ENCODE measurements at places on chromosomes 7 and 10.

DNA sequence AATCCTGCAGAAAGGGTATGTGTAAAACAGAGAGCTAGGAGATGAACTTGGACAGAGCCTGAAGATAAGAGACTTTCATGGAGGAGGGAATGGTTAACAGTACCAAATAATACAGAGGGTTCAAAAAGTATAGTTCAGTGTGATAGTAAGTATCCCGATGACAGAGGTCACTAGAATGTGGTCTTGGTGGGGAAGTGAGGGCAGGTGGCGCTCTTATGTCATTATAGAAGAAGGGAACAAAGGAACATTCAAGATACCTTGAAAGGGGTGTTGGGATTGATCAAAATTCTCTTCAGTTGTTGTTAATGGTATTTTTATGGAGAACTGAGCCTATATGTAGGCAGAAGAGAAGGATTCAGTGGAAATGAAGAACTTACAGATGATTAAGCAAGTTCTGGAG is 312.5 kb downstream of the SUGCT start:
- no peak for DNase-seq

DNA sequence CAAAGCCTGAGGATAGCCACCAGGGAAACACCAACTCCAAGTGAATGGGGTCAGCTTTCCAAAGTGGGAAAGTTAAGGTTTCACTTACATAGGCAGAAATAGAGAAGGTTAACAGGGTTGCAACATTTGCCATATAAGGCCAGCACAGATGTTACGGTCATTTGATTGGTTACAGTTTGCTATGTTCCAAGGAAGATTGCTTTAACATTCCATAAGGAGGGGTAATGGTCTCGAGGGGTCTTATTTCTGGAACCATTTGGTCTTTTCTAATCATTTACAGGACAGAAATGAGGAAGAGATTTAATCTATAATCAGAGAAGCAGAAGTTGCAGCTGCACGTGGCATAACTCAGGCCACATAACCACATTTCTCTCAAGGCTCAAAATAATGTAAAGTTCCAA is 679.4 kb upstream of the C7orf33 start:
- DNase-seq: no peak

GRCh38 chr7:311131-311680 is 21.2 kb downstream of the FOXL3 start:
- no peak for DNase-seq

DNA sequence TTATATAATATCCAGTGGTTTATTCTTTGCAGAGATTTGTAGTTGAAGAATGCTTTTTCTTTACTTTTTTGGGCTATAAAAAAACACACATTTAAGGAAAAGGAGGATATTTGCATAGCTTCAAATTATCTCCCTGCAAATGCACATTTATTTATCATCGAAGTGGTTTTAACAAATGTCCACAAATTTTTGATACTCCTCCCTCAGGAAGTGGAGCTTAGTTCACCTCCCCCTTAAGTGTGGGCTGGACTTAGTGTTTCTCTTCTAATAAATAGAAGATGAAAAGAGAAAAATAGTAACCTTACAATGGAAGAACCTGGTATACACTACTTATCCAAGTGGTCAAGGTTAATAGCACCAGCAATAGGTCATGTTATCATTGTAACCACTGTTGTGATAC is 537.6 kb downstream of the ARL4A start:
- DNase-seq: no peak

GRCh38 chr7:90303241-90303640 is 17.9 kb downstream of the FAM237B start:
- no peak for DNase-seq

GRCh38 chr7:101208794-101209193 is 8.0 kb upstream of the MOGAT3 start:
- DNase-seq: no peak

GRCh38 chr7:74271742-74272141 is 17.5 kb upstream of the CLIP2 start:
- no peak for DNase-seq

DNA sequence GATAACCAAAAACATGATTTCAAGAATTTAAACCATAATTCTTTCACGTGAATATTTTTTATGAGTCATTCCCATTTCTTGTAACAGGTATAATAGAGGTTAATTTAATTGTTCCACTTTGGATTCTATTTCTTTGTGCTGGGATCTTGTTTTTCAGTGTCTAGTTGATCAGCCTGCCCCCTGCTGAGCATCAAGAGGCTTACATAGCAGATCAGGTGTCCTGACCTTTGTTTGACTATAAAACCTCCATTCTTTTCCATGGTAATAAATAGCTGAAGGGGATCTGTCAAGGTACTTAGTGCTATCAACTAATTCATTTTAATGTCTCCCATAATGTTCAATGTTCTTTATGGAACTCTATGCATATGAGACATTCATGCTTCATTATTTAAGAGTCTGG is 4.9 kb downstream of the COL17A1 start:
- DNase-seq: no peak

GRCh38 chr10:116721547-116722392 is 20.6 kb downstream of the HSPA12A start:
- no peak for DNase-seq

DNA sequence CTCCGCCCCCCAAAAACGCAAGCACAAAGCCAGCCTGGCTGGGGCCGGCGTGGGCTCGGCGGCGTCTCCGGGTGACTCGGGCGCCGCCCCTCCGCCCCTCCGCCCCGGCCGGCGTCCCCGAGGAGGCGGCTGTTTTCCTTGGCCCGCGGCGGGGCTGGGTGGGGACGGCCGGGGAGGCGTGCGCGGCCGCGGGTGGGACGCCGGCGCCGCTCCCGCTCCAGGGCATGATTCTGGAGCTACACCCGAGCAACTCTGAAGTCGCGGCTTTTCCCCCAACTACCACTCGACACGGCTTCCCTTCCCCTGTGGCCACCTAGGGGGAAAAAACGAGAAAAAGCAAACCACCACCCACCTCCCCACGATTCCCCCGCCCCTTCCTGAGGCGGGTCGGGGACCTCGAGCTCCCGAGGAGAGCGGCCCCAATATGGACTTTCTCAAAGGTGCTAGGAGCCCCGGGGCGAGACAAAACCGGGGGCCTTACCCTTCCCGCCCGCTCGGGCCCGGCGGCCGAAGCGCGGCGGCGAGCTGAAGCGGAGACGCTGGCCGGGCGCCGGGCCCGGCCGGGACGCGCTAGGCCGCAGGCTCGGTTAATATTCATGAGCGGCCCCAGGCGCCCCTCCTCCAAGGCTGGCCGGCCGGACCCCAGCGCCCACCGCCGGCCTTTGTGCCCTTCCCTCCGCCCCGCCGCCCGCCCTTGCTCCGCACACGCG is 856 bp downstream of the ARHGAP21 start:
- peak; percentile 43 for DNase-seq

DNA sequence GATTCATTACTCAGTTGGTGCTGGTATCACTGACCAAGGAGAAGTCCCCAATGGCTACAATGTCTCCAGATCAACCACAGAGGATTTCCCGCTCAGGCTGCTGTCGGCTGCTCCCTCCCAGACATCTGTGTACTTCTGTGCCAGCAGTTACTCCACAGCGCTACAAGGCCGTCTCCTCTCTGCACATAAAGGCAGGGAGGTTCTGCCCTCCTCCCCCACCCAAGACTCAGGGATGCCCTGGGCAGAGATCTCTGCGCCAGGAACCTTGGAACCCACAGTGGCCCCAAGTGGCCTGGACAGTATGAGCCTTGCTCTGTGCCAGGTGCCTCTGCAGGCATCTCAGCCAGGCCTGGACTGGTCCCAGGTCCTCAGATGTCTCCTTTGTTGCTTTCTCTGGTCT is 193.4 kb upstream of the PRSS58 start:
- no peak for DNase-seq

DNA sequence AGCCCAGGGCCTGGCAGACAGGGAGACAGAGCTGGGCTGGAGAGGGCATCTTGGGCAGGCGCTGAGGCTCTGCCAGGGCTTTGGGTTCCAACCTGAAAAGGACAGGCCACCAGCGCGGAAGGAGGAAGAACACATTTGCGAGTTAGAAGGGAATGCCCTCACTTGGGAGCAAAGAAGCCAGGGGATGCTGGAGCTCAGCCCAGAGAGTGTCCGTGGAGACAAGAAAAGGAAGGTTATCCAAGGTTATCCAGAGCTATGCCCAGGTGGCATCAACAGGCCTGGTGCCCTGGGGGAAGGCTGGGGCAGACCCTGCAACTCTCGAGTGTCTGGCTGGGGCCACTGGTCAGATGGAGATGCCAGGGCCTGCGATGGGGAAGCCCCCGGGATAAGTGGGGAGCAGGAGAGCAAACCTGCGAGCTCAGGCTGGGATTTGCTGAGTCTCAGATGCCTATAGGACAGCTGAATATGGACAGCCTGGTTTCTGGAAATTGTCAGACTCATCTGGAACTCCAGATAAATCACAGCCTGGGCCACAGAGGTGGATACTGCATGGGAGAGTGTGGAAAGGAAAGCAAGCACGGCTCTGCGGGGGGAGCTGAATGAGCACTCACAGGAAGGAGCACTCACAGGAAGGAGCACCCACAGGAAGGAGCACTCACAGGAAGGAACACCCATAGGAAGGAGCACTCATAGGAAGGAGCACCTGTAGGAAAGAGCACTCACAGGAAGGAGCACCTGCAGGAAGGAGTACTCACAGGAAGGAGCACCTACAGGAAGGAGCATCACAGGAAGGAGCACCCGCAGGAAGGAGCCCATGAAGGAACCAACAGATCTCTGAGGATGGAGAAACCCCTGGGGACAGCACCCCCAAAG is 152.1 kb downstream of the ADAM12 start:
- no peak for DNase-seq

DNA sequence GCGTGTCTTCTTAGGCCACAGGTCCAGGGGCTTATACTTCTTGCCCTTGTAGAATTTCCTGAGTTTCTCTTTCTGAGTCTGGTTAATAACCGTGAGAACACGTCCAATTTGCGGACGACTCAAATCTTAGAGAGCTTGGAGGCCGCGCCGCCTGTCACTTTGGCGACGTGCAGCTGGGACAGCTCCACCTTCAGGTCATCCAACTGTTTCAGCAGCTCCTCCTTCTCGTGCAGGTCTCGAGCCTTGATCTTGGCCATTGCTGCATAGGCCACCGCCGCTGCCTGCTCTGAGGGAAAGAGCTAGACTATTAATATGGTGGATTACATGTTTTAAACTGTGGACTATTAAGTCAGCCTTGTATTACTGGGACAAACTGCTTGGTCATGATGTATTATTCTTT is 26.9 kb downstream of the EVX1 start:
- DNase-seq: no peak

Data from stimulated activated CD4-positive, alpha-beta T cell treated with anti-CD3 and anti-CD28 coated beads, Interleukin-4, amount 100 ng/mL, for 4 hours (primary cell).